Islet precursor cell (in vitro differentiated cells): ENCODE measurements at places on chromosomes 5 and 9.

DNA sequence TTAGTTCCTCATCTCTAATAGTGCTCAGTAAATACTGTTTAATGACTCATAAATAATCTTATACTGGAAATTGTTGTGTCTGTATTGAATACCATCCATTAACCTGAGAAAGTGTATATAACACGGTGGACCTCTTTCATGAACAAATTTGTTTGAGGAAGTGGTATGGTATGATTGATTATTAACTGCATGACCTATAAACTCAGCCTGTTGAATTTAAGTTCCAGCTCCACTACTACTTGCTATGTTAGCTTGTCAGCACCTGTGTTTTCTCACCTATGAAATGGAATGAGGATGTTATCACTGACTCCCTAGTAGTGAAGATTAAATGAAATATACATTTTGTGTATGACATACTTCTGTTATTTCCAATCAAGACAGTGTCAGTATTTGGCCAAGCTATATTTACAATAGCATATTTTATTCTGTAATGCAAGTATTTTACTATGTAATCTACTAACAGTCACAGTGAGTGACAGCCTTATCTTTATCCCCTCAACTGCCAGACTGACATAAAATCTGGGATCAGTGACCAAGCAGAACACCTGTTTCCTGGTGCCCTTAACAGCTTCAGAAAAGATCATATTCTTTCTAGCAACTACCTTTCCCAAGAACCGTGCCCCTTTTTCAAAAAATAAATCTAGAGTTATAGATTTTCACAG, 77.3 kb upstream of the ITGA1 start:
- no peak for DNase-seq

DNA sequence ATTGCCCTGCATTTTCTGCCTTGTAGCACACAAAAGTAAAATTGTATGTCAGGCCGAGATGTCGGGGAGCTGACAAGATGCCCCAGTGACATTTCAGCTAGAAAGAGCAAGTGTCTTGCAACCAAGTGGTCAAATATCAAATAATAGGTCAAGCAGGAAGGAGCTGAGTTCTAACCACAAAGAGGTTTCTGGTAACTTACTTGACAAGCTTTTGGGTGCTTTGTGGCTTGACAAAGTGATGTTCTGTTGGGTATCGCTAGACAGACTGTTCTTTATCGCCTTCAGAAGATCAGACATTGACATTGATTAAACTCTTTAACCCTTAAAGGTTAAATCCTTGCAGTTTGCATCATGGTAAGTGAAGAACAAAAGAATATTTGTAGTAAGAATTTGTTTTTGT, 419.9 kb downstream of the CCDC171 start:
- no peak for DNase-seq

DNA sequence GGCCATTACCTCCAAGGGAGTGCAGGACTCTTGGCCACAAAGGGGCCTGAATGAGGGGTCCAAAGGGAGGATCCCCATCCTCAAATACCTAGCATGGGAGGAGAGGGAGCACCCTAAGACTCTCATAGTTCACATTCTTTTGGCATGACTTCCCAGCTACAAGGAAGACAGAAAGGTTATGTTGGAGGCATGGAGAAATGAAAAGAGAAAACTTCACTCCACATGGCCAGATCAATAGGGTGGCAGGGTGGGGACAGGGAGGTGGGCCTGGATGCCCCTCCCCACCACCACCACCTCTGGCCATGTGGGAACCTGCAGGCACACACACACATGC, 97.6 kb downstream of the PAX5 start:
- no peak for DNase-seq

- peak; percentile 69 for DNase-seq
These were observed 902 bp downstream of the HABP4 start for GRCh38 chr9:96450613-96451528.

DNA sequence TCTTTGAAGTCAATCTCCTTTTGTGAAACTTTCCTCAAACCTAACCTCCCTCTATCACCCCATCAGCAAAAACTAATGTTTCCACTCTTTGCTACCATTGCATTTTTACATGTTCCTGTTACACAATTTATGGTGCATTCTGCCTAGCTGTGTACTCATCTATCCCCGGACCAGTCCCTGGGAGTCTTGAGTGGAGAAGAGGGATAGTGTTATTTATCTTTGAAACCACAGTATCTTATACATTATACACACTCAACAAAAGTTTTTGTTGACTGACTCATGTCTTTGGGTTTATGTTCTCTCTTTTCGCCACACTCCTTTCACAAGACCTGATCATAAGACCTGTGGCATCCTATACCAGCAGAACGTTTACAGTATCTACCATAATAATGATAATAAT, 26.4 kb downstream of the TNFAIP8 start:
- no peak for DNase-seq

DNA sequence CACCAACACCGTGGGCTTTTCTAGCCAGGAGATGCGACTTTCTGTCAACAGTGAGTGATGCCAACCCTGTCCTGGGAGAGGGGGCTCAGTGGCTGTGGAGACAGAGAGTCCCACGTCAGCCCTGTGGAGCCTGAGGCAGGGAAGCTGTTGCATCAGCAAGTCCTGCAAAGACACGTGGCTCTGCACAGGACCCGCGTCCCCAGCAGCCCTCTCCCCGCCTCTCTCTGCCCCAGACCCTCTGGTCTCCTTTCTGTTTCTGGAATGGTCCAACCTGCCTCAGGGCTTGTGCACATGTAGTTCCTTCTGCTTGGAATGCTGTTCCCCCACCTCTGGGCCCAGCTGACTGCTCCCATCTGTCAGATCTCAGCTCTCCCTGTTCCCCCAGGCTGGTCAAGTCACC, 60.4 kb downstream of the HMCN2 start:
- DNase-seq = peak; percentile 92

DNA sequence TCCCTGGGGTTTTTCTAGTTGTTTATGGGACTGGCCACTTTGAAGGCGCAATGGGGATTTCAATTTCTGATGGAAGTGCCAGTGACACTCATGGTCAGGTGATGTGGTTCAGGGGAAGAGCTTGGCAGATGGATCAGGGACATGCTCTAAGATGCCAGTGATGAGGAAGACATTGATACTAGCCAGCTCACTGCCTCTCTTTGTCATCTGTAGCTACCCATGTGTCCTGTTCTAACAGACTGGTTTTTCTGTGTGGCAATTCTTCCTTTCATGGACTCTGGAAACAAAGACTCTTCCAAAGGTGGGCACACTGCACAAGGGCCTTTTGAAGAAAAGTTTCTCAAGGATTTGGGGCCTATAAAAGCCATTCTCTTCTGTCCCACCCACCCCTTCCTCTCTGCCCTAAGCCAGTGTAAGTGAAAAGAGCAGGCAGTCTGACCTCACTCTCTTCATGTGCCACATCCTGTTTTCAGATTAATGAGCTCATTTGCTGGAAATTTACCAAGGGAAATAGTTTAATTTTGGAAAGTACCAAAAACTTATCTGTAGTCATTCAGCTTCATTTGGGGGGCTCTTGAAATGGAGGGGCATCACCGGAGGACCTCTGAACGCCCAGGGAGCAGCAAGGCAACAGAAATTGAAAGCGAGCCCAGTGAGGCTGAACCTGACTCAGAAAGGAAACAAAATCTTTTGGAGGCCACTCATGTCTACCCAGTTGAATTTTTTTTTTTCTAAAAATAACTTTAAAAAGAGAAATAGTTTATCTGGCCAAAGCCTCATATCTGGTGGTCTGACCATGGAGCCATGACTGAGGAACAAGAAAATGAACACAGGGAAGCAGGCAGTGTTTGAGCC, 4.9 kb upstream of the TRAF1 start:
- peak; percentile 14 for DNase-seq

GRCh38 chr5:148312153-148312552, at the start of gene SPINK7:
Gene SPINK7 (plus strand): TSS chr5:148312423. CDS start chr5:148312484, 61 bp downstream.
- DNase-seq = no peak

DNA sequence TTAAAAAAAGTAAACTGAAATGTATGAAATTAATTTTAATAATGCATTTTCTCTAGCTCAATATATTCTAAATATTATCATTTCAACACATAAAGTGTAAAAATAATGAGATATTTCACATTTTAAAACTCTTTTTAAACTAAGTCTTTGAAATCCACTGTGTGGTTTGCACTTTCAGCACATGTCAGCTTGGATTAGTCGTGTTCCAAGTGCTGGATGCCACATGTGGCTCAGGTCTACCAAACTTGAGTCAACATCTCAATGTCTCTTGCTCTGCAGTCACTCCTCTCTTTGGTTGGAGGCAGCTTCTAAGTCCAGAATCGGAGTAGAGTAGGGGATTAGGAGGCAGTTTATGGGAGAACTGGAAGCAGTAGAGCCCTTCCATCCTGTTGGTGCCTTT, 173.7 kb upstream of the ANKRD55 start:
- no peak for DNase-seq

DNA sequence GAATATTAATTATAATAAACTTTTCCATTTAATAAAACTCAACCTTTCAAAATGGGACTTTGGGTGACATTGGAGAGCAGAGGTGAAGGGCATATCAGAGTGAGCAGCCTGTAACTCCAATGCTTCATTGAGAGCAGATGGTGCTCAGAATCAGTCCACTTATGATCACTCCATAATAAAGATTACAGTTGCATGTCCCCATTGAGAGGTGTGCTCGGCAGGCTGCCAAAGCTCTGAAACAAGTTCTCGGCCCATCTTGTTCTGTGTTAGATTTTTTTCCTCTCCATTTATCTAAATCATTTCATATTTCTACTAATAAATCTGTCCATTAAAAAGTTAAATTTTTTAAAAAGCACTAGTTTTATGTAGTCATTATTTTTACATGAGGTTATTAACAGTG, 1786.4 kb upstream of the WWC1 start:
- DNase-seq = no peak

- DNase-seq = no peak
These were observed 28.3 kb upstream of the NEURL1B start for GRCh38 chr5:172612771-172613170.

DNA sequence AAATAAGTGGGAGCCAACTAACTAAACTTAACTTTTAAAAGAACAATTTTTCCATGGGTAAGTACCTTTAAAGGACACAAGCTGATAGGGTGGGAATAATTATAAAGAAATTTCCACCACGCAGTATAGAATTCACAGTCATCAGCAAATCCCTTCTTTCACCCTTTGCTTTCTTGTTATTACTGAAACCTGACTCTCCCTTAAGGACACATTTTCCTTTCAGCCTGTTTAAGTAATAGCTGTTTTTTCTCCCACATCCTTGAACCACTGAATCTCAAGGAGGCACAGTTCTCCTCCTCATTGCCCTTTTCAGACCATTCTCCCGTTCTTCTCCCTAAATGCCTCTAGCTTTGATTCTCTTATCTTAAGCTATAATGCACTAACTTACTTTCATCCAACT, 6.3 kb downstream of the C5orf15 start:
- no peak for DNase-seq

DNA sequence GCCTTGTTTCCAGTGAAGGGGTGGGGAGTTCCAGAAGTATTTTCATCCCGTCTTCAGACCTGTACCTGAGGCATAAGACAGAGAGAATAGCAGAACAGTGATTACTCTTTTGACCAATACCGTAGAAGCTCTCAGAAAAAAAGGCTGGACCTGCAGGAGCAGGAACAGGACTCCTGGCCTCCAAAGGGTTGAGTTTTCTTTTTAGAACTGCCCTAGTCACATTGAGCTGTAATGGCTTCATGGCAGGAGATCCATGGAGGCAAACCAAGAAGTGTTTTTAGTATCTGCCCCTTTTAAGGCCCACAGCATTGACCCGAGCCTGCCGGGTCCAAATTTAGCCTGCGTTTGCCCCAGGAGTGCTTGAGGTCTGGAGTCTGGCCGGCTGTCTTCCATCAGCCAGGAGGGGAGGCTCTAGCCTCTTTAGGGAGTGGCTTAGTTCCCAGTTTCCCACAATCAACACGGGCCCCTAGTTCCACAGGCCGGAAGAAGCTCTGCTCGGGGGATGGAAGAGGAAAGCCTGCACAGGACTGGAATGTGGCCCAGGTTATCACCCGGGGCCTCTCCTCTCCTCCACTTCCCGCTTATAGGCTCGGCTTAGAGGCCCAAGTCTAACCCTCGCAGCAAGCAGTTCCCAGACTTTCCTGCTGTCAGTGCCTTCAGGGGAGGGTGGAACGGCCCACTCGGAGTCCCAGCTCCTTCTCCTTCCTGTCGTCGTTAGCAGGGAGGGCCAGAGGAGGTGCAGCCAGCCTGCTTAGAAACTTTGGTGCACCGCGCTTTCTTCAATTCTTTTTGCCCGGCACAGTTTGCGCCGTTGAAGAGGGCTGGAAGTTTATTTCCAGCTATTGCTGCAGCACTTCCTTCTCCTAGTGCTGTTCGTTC, 80.7 kb downstream of the C9orf152 start:
- DNase-seq = peak; percentile 95

- no peak for DNase-seq
These were observed 188.0 kb downstream of the CARTPT start for GRCh38 chr5:71907001-71907588.

DNA sequence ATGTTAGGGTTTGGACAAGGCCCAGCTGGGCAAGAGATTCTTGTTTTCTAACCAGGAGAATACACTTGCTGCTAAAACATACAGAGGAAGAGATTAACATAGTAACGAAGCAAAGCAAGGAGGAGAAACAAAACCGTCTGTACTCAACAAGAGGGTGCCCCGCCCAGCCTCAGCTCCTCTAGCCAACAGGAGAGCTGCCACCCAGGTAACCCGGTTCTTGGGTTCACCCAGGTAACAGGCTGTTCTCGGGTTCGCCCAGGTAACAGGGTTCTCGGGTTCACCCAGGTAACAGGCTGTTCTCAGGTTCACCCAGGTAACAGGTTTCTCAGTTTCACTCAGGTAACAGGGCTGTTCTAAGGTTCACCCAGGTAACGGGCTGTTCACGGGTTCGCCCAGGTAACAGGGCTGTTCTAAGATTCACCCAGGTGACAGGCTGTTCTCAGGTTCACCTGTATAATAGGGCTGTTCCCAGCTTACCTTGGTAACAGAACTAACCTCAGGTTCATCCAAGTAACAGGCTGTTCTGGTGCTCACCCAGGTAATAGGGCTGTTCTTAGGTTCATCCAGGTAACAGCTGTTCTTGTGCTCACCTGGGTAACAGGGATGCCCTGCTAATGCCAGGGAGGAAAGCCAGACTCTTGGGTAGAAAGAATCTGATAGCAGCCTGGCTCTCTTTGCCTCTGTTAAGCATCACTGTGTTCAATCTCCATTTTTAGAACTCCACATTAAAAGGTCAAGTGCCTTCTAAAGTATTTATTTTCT, 271.6 kb downstream of the SYK start:
- DNase-seq = peak; percentile 36

- no peak for DNase-seq
These were observed 84.7 kb upstream of the IRX2 start for GRCh38 chr5:2836133-2836532.
